ENCODE measurements at places on chromosomes 3 and 15. TPM values are rescaled to one million over a fixed set of nuclear protein-coding genes. Genes with fewer than 3 reads are reported as not detected.

Gene HHLA2
- not detected for total RNA-seq

Gene FEZF2
- 19.1 TPM for total RNA-seq

Gene SAMMSON
- not detected for total RNA-seq

Gene SCAANT1
- not detected for total RNA-seq

Gene PRR23B
- total RNA-seq = not detected

Gene RPP14
- 18.2 TPM for total RNA-seq

Gene SERPINI2
- 2.2 TPM for total RNA-seq

Gene DET1
- total RNA-seq = 20.7 TPM

Gene RGMA
- total RNA-seq = 16.6 TPM

Gene EFCC1
- 0.94 TPM for total RNA-seq

Gene TRPM1
- total RNA-seq = not detected

Gene MAGEL2
- total RNA-seq = 1.9 TPM

Gene FGF7
- 0.94 TPM for total RNA-seq

Gene PDZRN3
- total RNA-seq = 96.4 TPM

Gene TTLL13
- total RNA-seq = not detected

Gene REC114
- not detected for total RNA-seq

Gene CAPN3
- total RNA-seq = 1.9 TPM

Gene TGM5
- not detected for total RNA-seq

Gene C3orf80
- 5.6 TPM for total RNA-seq

Gene TRIM42
- total RNA-seq = not detected

Gene AMT
- 2.5 TPM for total RNA-seq

Gene CPNE9
- 0.31 TPM for total RNA-seq

Gene GABRR3
- total RNA-seq = not detected

Gene SOX2
- 93.6 TPM for total RNA-seq

Gene COL7A1
- 4.1 TPM for total RNA-seq

Gene SLC25A20
- 7.2 TPM for total RNA-seq

Gene CHST13
- total RNA-seq = not detected

Gene TGM4
- total RNA-seq = not detected

Gene TXNRD3
- 16.6 TPM for total RNA-seq

Gene BFSP2
- total RNA-seq = 2.5 TPM

Gene TUSC7
- not detected for total RNA-seq

Measured in parietal lobe (tissue), 2 donors.